ENCODE measurements at places on chromosomes 5 and 9.
A peak's percentile ranks its signal among the peaks of the same experiment; 100 is the strongest.

DNA sequence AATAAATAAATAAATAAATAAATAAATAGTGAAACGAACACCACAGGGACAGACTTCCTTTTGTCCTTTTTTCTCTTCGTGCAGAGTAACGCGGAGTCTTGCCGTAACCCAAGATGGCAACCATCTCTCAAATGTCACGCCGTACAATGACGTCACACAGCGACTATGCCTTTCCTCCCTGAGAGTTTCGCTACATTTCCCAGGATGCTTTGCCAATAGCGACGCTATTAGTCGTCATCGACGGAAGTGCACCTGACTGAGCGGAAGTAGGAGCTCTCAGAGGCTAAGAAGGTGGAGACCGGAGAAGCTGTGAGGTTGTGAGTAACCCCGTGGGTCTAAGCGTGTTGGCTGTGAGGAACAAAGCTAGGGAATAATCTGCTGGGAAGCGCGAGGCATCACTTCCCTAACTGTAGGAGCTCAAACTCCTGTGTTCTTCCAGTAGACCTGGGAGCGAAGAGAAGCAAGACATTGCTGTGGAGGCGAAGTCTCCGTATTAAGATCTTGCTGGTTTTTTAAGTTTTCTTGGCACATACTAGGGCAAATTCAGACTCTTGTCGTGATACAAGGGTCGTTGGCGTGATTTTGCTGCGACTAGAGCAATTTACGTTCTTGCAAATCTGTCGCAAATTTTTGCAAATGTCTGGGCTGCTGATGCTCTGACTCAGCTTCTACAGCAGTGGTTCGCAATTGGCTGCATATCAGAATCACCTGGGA is at the start of gene TTC1:
TSS of gene TTC1 (plus strand) at position 263 of the 714 bp plus-strand sequence. CDS start 1,390 bp downstream, outside the sequence.
- DNase-seq = peak; percentile 90

DNA sequence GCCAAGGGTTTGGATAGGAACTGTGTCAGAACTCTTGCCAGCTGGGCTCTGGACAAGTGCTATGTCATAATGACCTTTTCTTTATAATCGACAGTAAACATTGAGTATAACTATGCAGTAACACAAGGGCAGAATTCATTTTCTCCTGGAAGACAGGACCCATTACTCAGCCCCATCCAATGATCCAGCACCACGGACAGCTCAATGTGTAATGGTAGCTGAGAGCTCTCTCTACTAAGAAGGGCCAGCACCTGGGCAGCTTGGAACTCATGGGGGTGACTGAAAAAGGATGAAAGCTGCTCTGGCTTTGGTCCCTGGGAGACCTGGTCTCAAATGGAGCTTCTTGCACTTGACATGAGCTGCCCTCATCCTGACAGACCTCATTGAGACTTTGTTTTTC is 347.8 kb downstream of the TRIM32 start:
- DNase-seq = no peak

DNA sequence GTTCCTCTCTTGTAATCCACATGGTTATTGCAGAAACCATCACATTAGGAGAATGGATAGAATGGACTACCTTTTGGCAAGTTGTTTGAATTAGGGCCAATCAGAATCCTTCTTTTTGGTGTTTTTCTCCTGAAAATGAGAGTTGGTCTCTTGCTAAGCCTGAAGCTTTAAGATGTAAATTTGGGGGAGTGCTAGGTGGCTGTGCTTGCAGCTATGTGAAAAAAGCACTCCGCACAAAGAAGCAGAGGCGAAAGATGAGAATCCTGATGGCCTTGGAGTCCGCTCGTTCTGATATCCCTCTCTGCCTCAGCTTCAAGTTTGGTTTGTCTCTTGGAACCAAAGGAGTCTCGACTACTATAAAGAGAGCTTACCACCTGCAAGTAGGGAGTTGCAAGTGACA is 63.6 kb downstream of the INIP start:
- DNase-seq = no peak

DNA sequence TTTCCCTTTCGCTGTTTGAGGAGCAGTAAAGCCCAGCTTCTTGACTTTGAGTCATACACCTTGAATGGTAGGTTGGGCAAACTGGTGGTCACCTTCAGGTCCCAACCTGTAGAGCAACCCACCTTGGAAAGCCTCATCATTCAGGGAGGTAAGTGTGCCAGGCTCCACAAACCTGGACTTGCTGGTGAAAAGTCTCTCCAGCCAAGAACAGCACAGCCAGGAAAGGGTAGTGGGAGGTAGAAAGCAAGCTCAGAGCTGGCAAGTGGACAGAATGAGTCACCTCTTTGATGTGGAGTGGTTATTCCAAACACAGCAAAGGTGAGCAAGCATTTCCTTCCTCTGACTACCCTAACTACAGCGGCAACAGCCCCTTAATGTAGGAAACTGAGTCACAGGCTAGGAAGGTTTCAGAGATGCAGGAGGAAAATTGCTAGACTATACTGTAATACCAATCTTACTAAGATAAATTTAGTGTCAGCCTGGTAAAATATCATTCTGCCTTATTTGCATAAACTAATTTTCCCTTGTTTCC is 117.5 kb upstream of the MTAP start:
- DNase-seq = peak; percentile 42

GRCh38 chr9:27514551-27514950 is 9.5 kb upstream of the IFNK start:
- DNase-seq = no peak

- no peak for DNase-seq
These were observed 55.4 kb upstream of the MIER3 start for GRCh38 chr5:57007344-57007743.

DNA sequence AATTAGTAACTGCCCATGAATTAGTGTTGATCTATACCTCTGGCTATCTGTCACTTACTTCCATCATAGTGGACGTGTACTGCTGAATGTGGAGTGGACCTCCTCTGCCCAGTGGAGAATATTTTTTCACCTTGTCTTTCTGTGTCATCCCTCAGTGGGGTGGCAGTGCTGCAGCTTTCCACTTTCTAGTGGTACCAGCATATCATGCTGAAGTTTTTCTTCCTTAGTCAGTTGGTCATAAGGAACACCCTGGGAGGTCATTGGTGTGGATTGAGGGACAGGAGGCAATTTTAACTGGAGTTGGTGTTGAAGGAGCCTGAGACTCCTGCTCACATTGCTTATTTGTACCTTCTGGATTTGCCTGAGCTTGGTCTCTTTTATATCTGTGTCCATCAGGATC is 151.7 kb upstream of the ANKH start:
- DNase-seq = no peak

GRCh38 chr5:21774801-21775200 is 1078.3 kb downstream of the CDH12 start:
- no peak for DNase-seq

- DNase-seq = no peak
These were observed 11.2 kb downstream of the SPATA31D1 start for GRCh38 chr9:81999806-82000205.

GRCh38 chr5:116308391-116308790 is 223.6 kb downstream of the COMMD10 start:
- no peak for DNase-seq

GRCh38 chr9:80292231-80292630 is 720.5 kb downstream of the TLE4 start:
- no peak for DNase-seq

DNA sequence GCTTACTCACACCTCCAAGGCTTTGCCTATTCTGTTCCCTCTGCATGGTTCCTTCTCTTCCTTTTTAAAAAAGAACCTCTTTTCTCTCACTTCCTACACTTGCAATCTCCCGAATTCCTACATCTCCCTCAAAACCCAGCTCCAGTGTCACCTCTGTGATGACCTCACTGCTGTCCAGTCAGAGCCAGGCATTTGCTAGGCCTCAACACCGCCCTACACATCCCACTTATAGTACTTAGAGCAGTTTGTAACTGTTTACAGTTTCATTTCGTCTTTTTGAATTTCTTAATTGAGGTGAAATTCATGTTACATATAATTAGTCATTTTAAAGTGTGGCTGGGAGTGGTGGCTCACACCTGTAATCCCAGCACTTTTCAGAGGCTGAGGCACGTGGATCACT is 30.8 kb downstream of the CD14 start:
- no peak for DNase-seq

GRCh38 chr5:154193283-154193682 is 2.8 kb downstream of the GALNT10 start:
- no peak for DNase-seq

- no peak for DNase-seq
These were observed 2.1 kb upstream of the IFT74 start for GRCh38 chr9:26954050-26954508.
